Neural progenitor cell (in vitro differentiated cells): ENCODE measurements at places on chromosomes 11 and 22.
A peak's percentile ranks its signal among the peaks of the same experiment; 100 is the strongest.

DNA sequence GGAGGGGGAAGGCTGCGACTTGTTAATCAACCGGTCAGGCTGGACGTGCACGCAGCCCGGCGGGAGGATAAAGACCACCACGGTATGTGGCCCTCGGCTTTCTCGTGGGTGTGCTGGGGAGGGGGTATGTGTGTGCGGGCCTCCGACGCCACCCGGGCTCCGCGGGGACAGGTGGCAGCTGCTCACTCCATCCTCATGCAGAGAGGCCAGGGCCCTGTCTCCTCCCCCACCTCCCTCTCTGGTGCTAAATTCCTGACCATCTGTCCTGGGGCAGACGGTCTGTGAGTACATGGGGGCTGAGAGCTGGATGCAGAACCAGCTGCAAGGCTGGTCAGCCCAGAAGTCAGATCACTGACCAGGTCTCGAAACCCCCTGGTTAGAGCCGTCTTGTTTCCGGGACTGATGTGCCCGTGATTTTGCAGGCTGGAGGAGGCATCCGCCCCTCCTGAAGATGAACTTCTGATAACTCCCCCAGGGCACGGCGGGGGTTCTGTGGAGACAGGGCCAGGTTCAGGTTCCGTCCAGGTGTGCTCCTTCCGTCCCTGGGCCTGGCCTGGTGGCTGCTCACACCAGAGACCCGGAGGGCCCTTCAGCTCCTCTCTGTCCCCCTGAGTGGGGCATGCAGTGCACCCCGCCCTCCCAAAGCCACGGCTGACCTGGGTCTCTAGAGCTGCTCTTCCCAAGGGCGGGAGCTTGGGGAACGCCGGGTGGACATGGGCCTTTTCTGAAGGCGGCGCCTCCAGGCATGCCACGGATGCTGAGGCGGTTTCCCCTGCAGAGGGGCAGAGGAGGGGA, 1119.7 kb downstream of the BRD1 start:
- no peak for DNase-seq

DNA sequence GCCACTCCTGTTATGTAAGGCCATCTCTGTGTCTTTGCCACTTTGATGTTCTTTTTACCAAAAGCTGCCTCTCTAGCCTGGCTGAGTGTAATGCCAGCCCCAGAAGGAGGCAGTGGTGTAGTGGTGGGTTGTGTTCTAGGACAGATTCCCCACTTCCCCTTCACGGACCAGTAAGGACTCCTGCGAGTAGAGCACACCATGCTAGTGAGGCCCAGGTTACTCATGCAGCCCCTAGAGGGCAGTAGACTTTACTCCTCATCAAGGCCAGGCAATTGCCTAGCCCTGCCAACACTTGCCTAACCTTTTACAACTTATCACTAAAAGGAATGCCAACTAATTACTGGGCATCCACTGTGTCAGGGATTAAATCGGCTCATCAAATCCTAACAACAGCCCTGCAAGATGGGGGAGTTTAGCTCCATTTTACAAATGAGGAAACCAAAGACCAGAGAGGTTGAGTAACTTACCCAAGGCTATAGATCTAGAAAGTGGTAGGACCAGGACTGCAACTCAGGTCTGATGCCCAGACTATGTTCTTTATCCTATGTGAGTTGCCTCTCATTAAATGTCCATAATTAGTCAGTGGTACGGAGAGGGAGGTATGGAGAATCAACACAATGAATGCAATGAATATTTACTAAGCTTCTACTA, 75.3 kb downstream of the APIP start:
- peak; percentile 46 for DNase-seq

DNA sequence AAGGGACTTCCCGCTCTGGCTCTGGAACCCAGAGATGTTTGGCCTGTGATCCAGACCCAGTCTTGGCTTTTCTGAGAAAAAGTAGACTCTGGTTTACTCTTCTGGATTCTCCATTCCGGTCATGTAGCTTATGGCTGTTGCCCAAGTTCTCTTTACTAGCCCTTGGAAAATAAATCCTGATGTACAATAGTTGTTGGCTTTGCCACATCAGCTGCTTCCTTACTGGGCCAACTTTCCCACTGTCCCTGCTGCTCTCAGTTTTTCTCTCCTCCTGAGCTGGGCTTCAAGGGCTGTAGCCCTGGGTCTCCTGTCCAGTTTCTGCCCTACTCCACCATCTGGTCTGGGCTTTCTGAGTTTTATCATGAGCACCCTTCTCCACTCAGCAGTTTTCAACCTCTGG, 12.5 kb downstream of the PATZ1 start:
- DNase-seq, result no peak

- no peak for DNase-seq
These were observed 378.2 kb downstream of the DCDC1 start for GRCh38 chr11:30991376-30991775.

GRCh38 chr11:1460986-1461825, 25.4 kb downstream of the MOB2 start:
- DNase-seq, result no peak

- DNase-seq, result no peak
These were observed 20.3 kb downstream of the ARHGAP20 start for GRCh38 chr11:110691926-110692325.

GRCh38 chr11:131767421-131767820, 397.0 kb downstream of the NTM start:
- no peak for DNase-seq

DNA sequence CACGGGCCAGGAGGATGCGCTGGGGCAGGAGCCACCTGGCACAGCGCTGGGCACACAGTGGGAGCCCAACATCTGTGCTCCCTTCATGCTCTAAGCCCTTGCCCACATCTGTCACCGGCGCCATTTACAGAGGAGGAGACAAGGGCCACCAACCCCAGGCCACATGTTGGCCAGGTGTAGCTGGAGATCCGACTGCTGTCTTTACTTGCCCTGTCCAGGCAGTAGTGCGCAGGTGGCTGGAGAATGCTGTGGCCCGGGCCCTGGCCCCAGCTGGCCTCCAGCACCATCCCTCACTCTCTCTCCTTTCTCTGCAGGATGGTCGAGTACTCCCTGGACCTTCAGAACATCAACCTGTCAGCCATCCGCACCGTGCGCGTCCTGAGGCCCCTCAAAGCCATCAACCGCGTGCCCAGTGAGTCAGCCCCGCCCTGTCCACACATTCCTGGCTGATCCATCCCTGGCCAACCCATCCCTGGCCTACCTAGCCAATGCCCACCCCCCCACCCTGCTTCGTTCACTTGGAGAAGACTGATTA, 48.5 kb downstream of the CACNA1I start:
- DNase-seq, result no peak

GRCh38 chr11:106425819-106426218, 348.4 kb downstream of the AASDHPPT start:
- no peak for DNase-seq

GRCh38 chr11:35404388-35404775, 15.0 kb downstream of the SLC1A2 start:
- DNase-seq, result peak; percentile 66

DNA sequence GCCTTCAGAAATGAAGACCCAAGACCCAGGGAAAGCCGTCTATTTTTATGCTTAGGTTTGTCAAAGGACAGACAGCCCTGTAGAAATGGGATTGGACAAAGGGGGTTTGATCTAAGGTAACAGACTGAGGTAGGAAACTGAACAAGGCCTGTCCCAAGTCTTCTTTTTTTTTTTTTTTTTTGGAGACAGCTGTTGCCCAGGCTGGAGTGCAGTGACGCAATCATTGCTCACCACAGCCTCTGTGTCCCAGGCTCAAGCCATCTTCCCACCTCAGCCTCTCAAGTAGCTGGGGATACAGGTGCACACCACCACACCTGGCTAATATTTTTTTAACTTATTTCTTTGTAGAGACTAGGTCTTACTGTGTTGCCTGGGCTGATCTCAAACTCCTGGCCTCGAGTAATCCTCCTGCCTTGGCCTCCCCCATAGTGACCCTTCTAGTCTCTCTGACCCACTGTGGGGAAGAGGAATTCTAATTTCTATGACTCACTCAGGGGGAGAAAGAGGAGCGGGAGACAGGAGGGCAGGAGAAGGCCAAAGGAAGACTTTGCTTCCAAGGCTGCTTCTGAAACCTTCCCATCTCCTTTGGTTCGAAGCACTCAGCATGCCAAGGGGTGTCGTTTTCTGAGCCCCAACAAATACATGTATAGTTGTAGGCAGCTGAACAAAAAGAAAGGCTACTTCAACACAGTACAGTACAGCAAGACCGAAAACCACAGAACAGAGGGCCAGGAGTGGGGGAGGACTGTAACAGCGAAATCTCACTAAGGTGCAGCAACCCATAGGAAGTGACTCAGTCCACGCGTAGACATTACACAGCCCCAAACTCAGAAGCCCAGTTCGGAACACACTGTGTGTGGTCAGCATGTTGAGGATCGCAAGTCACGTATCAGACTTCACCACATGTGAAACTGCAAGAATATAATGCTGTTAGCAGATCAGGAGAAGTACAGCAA, 872 bp downstream of the TMA7B start:
- no peak for DNase-seq

DNA sequence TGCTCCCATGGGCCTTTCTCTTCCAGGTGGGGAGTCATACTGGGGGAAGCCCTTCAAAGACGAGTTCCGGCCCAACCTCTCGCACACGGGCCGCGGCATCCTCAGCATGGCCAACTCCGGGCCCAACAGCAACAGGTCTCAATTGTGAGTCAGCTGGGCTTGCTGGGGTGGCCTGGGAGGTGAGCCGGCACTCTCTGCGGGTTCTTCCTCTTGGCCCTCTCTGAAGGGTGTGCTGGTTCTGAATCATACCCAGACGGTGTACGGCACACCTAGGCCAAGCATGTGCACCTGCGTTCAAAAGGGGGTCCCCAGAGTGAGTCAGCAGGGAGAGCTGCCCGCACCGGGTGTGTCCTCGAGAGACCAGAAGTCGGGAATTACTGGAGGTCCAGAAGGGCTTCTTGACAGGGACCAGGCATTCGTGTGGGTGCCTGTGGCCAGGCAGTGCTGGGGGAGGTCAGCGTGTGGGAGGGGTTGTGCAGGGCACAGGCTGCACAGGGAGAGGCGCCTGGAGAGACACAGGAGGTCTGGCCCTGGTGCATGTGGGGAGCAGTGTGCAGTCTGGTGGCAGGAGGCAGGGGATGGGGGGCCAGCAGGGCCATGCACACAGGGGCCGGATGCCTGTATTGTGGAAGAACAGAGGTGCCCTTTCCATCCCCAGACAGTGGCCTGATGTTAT, 23.0 kb downstream of the PPIL2 start:
- DNase-seq, result no peak

- no peak for DNase-seq
These were observed 3.0 kb downstream of the LRP5 start for GRCh38 chr11:68315171-68315920.

DNA sequence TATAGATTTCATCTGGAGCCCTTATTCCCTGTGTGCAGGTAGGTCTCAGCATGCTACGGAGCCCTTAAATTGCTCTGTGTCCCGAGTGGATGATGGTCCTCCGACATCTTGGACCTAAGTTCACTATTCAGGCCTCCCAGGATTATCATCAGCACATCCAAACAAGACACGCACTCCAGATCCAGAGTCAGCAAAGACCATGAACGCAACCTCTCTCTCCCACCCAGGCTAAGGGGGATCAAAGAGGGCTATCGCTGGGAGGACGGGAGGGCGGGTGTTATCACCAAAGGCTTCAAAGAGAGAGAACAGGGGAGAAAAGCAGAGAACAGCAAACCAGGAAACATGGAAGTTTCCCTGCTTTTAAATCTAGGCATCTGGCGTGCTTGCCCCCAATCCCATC, 659.4 kb downstream of the TBC1D22A start:
- DNase-seq, result no peak

- no peak for DNase-seq
These were observed 84.2 kb downstream of the CTTN start for GRCh38 chr11:70482529-70482917.

GRCh38 chr11:86151174-86152005, 82.5 kb upstream of the PICALM start:
- peak; percentile 39 for DNase-seq

DNA sequence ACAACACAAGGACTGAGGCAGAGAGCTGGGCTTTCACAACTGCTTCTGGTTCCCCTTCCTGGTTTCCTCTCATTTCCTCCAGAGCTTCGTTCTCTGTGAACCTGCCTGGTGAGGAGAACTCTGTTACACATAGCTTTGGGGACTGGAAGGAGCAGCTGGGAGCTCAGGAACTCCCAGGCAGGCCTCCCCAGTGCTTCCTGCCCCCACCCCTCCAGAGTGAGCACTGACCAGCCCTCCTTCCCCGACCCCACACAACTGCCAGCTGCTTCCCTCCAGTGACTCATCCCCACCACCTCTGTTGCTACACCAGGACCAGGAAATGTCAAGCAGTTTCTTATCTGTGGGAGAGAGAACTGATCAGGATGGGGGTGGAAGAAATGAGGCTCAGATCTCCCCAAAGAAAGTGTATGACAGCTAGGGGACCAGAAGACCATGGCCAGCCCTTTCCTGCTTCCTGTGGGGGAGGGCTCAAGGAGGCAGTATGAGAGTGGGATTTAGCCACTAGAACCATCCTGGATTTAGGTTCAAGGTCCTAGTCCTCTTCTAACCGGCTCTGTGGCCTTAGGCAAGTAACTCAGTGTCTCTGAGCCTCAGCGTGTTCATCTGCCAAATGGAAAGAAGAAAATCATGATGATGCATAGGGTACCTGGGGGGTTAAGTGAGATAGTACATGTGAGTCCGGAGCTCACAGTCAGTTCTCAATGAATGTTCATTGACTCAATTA, 4.5 kb upstream of the TP53I11 start:
- DNase-seq, result no peak

- peak; percentile 32 for DNase-seq
These were observed 61.5 kb downstream of the IGLL1 start for GRCh38 chr22:23518376-23519187.
